Astrocyte of the cerebellum (primary cell): ENCODE measurements at places on chromosomes 3 and 15.

DNA sequence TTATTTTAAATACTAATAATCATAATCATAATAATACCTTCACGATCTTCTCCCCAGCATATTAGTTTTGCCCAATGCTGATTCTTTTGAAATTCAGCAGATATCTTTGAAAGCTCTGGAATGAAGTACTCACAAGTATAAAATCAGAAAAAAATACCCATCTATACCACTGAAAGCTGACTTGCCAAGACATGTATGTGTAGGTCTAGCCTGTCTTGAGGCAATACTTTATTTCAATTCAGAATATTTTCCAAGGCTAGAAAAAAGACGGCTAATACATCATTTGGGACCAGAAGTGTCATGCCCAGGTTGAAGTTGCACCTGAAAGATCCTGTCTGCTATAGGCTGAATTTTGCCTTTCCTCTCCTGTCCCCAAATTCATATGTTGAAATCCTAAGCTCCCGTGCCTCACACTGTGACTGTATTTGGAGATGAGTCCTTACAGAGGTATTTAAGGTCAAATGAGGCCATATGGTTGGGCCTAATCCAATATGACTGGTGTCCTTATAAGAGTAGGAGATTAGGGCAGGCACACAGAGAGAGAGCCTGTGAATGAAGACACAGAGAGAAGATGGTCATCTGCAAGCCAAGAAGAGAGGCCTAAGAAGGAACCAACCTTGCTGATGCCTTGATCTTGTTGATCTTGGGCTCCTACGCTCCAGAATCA is 255.9 kb upstream of the CMC1 start:
- no peak for DNase-seq

DNA sequence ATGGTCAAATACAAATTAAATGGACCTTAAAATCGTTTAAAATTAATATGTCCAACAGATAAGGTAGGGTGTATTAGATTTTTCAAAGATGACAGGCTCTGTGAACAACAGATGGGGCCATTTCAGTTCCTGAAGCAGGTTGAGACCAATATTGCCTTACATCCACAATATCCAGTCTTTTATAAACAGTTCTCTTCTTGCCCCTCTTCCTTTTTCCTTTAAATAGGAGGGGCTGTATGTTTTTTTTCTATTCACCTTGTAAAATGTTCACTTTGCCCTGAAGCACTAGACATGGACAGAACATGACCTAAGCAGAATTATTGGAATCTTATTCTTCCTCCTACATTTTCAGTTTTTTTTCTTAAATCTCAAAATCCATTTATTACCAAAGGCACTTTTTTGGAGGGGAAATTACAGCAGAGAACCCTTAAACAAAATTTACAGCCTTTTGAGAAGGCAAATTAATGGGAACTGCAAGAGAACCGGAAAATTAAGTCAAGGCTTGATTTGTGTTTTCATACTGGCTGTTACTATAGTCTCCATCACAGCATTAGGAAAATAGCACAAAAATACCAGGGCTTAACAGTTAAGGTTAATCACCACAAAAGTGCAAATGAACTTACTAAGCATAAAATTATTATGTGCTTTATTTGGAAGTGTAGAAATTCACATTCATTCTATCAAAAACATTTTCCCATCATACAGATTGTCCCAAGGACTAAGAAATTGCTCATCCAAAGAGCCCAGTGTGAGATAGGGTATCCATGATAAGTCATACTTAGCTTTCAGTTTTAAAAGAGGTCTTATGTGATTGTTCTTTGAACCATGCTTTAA is 55.8 kb downstream of the CMSS1 start:
- no peak for DNase-seq

DNA sequence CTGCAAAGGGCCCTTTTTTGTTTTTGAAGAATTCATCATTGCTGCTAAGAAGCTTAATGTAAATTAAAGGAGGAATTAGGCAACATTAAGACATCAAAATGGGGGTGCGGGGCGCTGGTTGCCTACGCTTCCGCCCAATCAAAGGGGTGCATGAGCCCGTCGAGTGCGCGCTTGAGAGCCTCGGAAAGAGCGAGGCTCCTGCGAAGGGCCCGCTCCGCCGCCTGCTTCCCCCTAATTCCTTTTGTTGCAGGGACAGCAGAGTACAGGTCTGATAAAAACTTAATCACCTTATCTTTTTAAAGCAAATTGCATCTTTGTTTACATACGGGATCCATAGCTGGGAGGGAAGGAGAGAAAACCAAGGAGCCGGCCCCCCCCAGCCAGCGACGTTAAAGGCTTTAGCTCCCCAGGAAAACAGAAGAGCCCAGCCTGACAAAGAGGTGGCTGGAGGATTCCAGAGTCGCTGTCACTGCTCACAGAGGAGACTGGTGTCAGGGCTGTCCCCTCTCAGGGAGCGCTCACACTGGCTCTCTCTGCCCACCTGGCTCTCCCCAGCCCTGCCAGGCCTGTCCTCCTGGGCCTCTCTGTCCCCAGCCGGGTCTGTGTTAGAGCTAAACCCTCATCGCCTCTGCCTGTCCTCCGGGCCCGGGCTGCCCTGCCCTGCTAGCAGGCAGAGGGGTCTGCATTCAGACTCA is 67.3 kb downstream of the DNAJB8 start:
- no peak for DNase-seq

GRCh38 chr15:55766676-55767075 is 23.7 kb upstream of the PRTG start:
- DNase-seq: no peak

GRCh38 chr3:112056451-112056929 is 22.0 kb downstream of the TMPRSS7 start:
- no peak for DNase-seq

- DNase-seq: no peak
Measured at GRCh38 chr15:25220834-25221233, 218.0 kb downstream of the UBE3A start.

DNA sequence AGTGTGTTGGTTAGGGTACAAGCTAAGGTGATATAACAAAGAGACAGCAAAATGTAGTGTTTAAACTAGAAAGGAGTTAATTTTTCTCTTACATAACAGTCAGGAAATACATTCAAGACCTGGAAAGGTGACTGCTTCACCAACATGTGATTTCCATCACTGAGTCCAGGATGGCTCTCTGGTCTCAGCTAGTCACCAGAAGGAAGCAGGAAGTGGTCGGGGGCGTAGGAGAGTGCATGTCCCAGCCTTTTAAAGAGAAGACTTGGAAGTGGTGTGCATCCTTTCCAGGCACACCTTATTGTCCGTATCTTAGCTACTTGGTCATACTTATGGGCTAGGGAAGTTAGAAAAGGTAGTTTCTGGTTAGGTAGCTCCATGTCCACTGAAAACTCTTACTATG is 11.1 kb upstream of the UBE2Q2 start:
- DNase-seq: no peak

- no peak for DNase-seq
Measured at GRCh38 chr3:17011728-17012338, 127.1 kb downstream of the PLCL2 start.

DNA sequence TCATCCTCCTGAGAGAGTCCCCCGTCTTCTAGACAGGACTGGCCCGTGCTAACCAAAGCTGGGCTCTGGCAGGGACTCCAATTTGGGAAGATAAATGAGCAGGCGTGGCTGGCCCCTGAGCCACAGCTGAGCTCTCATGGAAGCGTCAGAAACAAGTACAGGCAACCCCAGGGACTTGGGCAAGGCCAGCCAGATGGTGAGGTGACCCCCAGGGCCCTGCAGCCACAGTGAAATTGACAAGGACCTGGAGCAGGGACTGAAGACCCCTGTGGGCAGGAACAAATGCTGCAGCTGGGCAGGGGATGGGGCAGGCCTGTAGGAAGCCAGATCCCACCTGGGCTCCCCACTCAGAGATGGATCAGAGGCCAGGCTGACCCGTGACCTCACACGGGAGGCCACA is 32.8 kb upstream of the CGNL1 start:
- DNase-seq: no peak

DNA sequence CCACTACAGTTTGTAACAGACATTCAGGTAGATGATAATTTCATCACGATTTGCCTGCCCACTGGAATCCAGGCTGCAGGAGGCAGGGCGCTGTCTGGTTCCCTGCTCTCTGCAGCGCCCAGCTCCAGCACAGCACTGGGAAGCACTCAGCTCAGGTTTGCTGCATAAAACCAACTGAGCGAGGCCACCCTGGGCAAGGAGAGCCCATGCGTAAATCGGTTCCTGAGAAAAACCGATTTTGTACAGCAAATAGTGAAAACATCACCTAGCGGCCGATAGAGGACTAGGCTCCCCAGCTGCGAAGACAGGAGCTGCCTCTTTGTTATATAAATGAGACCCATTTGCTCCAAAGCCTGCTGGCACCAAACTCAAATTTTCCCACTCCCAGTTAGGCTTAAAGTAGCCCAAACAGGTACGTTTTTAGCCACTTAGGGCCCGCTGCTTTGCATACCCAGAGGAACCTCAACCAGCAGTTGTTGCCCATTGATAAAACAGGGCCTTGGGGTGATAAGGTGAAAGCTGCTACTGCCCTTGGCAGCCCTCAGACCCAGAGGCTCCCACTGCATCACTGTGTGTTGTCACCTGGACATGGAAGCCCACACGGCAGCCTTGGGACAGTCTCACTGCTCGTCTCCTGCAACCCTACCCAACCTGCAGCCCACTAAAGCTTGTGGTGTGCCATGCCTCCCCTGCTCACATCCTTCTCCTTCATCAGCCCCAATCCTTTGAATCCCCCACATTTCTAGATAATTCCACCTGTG is 47.5 kb downstream of the ALDH1L1 start:
- DNase-seq: no peak

DNA sequence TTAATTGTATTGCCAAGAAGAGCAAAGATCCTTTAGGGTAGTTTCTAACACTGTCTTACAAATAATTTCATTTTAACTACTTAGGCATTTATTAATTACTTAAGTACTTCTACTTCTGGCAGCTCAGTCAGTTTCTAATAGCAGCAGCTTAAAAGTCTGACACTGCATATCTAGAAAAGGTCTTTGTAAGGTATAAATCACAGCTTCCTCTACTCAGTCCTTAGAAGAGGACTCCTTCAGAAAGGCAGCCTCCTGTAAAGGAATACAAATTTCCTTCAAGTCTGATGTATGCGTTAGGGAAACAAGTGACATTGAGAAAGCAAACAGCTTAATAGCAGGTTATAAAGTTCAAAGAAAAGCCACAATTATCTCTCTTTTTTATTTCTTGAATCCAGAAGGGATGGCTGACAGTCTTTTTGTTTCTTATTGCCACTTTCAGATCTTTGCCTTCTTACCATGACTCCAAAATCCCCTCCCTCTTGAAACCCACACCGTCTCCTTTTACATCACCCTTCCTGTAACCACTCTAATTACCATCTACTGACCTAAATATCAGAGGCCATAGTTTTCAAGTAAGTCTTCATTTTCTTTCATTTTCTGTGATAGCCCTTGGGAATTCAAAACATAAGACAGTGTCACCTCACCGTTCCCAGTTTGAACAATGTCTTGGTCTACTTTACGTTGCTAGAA is 109.5 kb downstream of the CGGBP1 start:
- no peak for DNase-seq

DNA sequence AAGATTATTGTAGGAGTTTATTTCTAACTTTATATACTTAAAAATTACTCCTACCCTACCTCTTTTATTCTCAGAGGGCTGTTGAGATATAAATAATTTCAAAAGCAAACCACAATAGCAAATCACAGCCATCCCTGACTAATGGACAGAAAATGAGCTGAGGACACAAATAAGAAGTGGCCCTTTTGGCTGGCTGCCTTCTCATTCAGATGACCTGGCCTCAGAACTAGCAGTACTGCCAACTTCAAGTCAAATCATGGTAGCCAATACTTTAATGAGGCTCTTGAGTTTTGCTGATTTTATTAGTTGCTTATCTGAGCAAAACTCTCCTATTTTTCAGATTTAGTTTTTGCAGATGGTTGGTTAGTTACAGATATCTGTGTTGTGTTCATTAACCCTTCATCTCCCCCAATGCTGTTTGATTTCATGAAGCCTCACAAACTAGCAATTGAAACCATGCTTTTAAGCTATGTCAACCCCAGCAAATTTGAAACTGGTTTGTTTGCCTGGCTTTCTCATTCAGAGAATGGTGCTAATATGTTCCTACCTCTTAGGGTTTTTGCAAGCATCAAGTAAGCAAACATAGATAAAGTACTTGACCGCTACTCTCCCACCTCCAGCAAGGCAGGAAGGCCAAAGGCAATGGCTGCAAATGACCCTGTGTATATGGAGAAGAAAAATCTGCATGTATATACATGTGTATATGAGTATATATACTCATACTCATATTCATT is 73.4 kb upstream of the HACD2 start:
- DNase-seq: peak; percentile 68

GRCh38 chr15:85693277-85693676 is 101.4 kb downstream of the KLHL25 start:
- no peak for DNase-seq

- no peak for DNase-seq
Measured at GRCh38 chr15:48748535-48748934, 62.3 kb downstream of the CEP152 start.

GRCh38 chr3:71305231-71306206 is 278.0 kb downstream of the FOXP1 start:
- peak; percentile 11 for DNase-seq

GRCh38 chr3:36178018-36178417 is 202.3 kb upstream of the STAC start:
- no peak for DNase-seq

DNA sequence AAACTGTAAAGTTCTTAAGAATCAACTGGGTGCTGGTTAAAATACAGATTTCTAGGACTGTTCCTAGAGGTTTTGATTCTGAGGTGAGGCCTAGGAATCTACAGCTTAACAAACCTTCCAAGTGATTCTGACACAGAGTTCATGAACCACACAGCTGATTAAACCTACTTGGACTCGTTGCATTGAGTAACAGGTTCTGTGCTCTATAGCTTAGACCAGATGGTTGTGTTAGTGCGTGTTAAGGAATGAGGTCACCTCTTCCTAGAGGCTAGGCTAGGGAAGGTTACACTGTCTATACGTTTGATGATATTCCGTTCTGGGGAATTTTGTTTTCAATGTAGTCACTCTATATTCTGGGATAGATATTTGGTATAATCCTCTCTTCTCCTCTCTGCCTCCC is 21.9 kb downstream of the EID1 start:
- DNase-seq: no peak

GRCh38 chr3:102237181-102237580 is 197.6 kb upstream of the ZPLD1 start:
- DNase-seq: no peak

GRCh38 chr3:67059443-67059842 is 61.3 kb downstream of the KBTBD8 start:
- no peak for DNase-seq

- no peak for DNase-seq
Measured at GRCh38 chr3:29618395-29619282, 337.8 kb downstream of the RBMS3 start.

GRCh38 chr15:77582763-77583162 is 49.9 kb downstream of the LINGO1 start:
- no peak for DNase-seq

DNA sequence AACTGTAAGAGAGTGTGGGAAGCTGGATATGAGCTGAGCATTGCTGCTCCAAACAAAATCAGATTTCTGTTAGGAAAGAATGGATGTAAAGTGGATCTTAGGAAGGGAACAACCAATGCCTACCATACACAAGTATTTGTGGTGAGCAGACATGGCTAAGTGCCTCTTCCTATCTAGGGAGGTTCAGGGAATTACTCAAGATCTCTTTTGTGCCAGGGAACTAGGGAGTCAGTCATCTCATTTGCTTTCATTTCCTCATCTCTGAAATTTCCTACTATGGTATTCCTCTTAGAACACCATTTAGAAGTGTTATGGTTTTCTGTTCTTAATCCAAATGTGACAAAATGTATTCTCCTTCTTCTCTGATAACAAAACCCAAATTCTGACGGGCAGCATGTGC is 396.5 kb downstream of the FHIT start:
- no peak for DNase-seq
